ENCODE measurements at places on chromosomes 7 and 10.

DNA sequence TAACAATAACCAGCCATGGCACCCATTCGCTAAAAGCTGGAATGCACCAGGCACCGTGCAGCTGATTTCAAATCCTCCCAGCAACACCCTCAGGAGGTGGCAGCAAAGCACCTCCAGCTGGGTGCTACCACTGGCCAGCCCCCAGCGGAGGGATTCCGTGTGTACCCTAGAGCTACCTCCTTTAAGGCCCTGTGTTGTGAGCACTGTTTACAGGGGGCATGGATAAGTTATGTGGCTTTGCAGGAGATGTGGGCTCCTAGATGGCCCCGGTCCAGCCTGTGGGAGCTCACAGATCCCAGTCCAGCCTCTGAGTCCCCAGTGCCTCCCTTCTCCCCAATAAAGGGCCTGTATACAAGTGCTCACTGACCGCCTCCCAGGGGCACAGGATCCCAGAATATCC, 27.1 kb downstream of the TNRC18 start:
- peak overlapping the region; percentile 80 for H3K4me3 ChIP-seq
- peaks cover 22% of the 10 kb centered on the region for H3K4me1 ChIP-seq
- H3K27me3 ChIP-seq: no peaks in the 10 kb centered on the region
- H3K27ac ChIP-seq: peak overlapping the region; percentile 98
- peak; percentile 49 for DNase-seq
- peaks cover 6% of the 10 kb centered on the region for H3K36me3 ChIP-seq

GRCh38 chr10:26737730-26738129, 40.2 kb downstream of the PDSS1 start:
- no peaks in the 10 kb centered on the region for H3K36me3 ChIP-seq
- H3K27me3 ChIP-seq: no peaks in the 10 kb centered on the region

GRCh38 chr7:24714676-24715010, 42.6 kb downstream of the GSDME start:
- no peak for DNase-seq
- no peak overlapping the region for H3K27ac ChIP-seq
- peaks cover 62% of the 10 kb centered on the region for H3K27me3 ChIP-seq
- H3K4me1 ChIP-seq: peaks cover 12% of the 10 kb centered on the region

DNA sequence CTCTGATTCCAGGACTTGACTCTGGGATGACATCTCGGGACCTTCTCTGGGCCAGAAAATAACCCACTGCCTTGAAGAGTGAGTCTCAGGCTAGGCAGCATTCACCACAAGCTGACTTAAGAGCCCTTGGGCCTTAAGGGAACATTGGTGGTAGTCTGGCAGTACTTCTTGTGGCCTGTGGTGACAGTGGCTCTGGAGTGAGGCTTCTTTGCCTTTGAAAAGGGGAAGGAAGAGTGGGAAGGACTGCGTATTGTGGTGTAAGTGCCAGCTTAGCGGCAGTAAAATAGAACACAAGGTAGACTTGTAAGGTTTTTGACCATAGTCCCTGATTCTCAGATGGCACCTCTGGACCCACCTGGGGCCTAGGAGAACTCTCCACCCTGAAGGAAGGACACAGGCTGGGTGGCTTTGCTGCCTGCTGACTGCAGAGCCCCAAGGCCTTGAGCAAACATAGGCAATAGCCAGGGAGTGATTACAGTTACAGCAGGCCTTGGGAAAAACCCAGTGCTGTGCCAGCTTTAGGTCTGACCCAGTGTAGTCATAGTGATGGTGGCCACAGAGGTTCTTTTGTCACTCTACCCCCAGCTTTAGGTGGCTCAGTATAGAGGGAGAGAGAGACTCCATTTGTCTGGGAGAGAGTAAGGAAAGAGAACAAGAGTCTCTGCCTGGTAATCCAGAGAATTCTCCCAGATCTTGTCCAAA, 483.9 kb downstream of the SH2D4B start:
- no peak for DNase-seq
- H3K27me3 ChIP-seq: peaks cover 23% of the 10 kb centered on the region
- peaks cover 4% of the 10 kb centered on the region for H3K4me1 ChIP-seq
- H3K36me3 ChIP-seq: no peaks in the 10 kb centered on the region
- H3K27ac ChIP-seq: no peak overlapping the region

GRCh38 chr10:126215746-126216631, 172.3 kb downstream of the ADAM12 start:
- H3K36me3 ChIP-seq: no peaks in the 10 kb centered on the region
- DNase-seq: no peak
- H3K27ac ChIP-seq: no peak overlapping the region
- H3K27me3 ChIP-seq: peaks cover 9% of the 10 kb centered on the region
- H3K4me1 ChIP-seq: no peaks in the 10 kb centered on the region

GRCh38 chr7:26723129-26723528, 141.3 kb downstream of the SKAP2 start:
- peaks cover 14% of the 10 kb centered on the region for H3K27me3 ChIP-seq
- H3K4me3 ChIP-seq: no peak overlapping the region
- H3K36me3 ChIP-seq: peaks cover under 1% of the 10 kb centered on the region
- H3K4me1 ChIP-seq: peaks cover 4% of the 10 kb centered on the region
- H3K27ac ChIP-seq: no peak overlapping the region
- no peak for DNase-seq

DNA sequence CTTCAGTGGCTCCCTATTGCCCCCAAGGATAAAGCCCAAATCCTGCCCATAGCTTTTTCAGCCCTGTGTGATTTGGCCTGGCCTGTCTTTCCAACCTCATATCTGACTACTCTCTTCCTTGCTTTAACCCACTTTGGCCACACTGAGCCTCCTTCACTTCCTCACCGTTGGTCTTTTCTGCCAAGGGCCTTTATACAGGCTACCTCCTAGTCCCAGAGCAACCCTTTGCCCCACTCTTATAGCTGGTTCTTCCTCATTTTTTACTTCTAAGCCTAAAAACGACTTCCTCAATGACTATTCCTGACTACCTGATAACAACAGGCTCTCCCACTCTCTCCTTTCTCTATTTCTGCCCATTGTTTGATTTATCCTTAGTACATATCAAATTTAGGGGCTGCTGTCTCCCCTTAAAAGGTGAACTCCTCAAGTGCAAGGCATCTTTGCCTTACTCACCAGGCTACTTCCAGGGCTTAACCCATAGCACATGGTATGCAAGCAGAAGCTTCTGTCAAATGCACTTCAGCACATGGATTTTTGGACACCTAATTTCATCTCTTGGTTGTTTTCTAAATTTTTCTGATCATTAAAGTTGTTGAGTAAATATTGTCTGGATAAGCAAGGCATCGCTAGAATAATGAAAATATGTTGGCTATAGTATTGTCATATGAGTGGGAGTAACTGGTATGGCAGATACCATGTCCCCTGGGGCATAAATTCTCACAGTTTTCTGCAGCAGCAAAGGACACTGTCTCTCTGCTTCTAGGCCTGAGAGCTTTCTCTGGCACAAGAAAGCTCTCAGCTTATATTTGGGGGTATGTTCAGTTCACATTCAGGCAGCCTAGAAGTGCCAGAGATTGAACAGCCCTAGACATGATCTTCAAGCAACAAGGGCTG, 201.5 kb upstream of the GPR26 start:
- no peak for DNase-seq
- peaks cover 4% of the 10 kb centered on the region for H3K4me1 ChIP-seq
- peaks cover 26% of the 10 kb centered on the region for H3K27me3 ChIP-seq
- H3K27ac ChIP-seq: no peak overlapping the region
- H3K4me3 ChIP-seq: no peak overlapping the region
- no peaks in the 10 kb centered on the region for H3K36me3 ChIP-seq

- H3K4me1 ChIP-seq: peaks cover 9% of the 10 kb centered on the region
- H3K27me3 ChIP-seq: peaks cover 55% of the 10 kb centered on the region
- peak overlapping the region; percentile 52 for H3K4me3 ChIP-seq
- DNase-seq: no peak
Observed at GRCh38 chr10:11074536-11075267, 57.0 kb downstream of the CELF2 start.

- no peak for DNase-seq
- H3K36me3 ChIP-seq: no peaks in the 10 kb centered on the region
- H3K27ac ChIP-seq: no peak overlapping the region
- peaks cover 4% of the 10 kb centered on the region for H3K27me3 ChIP-seq
- H3K4me3 ChIP-seq: no peak overlapping the region
- H3K4me1 ChIP-seq: no peaks in the 10 kb centered on the region
Observed at GRCh38 chr10:131251146-131251541, 60.4 kb downstream of the TCERG1L start.

GRCh38 chr7:99041526-99041925, 102.4 kb downstream of the SMURF1 start:
- peaks cover 15% of the 10 kb centered on the region for H3K36me3 ChIP-seq
- no peak for DNase-seq
- H3K4me3 ChIP-seq: no peak overlapping the region
- no peaks in the 10 kb centered on the region for H3K27me3 ChIP-seq
- peak overlapping the region; percentile 24 for H3K27ac ChIP-seq

Data from T-helper 17 cell (primary cell).